ENCODE measurements at places on chromosomes 1 and 21. TPM values are rescaled to one million over a fixed set of nuclear protein-coding genes. Genes with fewer than 3 reads are reported as not detected.

Gene ORC1
- 9.7 TPM for total RNA-seq

DNA sequence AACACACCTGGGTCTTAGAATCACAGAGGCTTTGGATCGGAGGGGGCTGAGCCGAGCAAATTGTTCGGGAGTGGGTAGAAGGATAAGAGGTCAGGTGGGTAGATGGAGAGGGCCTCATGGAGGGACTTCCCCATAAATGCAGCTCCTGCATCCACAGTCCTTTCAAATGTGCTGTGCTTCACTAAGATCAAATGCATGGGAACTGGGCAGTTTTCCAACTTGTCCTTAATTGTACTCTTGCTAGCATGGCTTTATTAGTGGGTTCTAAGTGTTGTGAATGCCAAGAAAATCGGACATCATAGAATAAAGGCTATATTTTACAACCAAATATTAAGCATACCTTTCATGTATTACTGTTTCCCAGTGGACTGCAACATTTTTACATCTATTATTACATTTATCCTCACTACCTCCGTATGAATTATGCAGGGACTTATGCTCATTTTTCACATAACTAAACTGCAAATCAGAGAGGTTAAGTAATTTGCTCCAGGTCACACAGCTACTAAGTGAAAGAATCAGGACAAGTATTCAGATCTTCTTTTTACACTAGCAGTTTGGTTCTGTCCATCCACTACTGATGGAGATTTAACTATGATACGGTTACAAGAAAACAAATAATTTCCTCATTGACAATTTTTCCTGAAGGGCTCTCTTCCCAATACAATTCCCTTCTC is 174.5 kb upstream of the RUNX1 start:
- DNase-seq, result no peak

Gene SGIP1
- total RNA-seq, result 27.1 TPM

Gene NTMT2
- not detected for total RNA-seq

DNA sequence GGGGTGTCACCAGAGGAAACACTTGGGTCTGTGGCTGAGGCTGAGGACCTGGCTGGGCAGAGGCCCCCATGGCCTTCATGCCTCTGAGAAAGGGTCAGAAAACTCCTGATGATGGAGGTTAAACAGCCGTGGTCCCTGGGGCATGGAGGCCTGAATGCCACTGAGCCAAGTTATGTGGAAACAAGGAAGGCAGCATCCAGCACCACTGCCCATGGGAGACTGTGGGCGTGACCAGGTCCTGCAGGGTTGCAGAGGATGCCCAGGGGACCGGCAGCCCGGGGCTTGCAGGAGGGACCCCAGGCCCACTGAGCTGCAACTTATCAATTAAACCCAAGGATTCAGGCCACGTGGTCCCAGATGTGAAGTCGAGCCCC is 18.9 kb upstream of the COL6A2 start:
- DNase-seq, result no peak
